Progenitor cell of endocrine pancreas (in vitro differentiated cells): ENCODE measurements at places on chromosomes 16 and 17.

- no peak for DNase-seq
Observed at GRCh38 chr16:47713225-47713595, 252.1 kb downstream of the PHKB start.

DNA sequence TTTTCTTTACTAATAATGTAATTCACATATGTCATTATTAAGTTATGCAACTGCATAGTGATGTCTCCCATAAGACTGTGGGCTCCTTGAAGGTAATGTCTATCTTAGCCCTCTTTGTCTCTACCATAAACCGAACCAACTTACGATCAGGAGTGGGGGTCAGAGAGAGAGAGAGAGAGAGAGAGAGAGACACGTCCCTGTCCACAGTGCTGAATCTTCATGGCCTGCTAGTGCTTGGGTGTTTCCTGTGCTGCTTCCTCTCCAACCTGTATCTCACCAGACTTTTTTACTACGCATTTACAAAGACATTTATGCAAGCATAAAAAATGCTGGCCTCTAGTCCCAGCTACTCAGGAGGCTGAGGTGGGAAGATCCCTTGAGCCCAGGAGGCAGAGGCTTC is 52.2 kb upstream of the HAPSTR1 start:
- DNase-seq: no peak

DNA sequence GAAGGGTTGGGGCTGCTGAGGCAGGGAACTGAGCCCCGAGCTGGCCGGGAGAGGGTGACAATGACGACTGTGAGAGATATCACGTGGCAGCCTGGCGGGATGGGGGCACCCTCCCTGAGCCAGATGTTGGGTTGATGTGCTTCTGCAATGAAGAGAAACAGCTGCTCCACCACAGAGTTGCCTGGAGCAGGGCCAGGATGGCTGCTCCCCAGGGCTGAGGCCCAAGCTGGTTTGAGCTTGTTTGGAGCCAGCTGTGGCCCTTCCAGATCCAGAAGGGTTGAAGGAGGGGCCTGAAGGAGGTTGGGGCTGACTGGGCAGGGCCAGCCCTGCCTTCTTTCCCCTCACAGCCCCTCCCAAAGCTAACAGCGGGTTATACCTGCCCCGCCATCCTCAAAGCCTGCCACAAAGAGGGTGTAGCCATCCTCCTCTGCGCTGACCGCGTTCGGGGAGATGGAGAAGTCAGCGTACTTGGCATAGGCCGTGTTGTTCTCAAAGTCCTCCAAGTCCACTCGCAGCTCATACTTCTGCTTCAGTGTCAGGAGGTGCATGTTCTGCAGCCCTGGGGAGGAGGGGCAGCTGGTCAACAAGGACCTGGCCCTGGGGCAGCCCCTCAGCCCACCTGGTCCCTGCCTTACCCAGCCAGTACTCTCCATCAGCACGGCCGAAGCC is 2.1 kb downstream of the MFAP4 start:
- no peak for DNase-seq

DNA sequence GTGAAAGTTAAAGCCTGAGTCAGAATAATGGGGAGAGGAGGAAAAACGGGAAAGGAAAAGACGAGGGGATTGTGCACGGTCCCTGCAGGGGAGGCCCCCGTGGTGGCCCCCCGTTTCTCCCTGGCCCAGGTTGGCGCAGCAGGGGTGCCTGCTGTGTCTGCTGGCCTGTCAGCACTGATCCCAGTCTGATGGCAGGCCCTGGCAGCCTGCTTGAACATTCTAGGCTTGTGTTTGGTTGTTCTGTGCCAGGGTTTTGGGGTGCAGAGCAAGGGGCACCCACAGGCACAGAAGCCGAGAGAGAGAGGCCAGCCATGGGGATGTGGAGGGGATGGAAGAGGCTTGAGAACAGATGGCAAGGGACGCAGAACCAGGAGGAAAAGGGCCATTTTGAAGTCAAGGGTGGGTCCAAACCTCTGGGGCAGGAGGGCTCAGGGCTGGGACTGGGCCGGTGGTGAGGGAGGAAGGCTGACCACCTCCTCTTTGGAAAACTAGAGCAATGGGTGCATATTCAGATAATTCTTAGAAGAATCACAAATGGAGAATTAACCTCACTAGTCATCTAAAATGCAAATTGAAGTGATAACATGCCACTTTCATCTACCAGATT is 35.9 kb downstream of the TBX4 start:
- DNase-seq: no peak

DNA sequence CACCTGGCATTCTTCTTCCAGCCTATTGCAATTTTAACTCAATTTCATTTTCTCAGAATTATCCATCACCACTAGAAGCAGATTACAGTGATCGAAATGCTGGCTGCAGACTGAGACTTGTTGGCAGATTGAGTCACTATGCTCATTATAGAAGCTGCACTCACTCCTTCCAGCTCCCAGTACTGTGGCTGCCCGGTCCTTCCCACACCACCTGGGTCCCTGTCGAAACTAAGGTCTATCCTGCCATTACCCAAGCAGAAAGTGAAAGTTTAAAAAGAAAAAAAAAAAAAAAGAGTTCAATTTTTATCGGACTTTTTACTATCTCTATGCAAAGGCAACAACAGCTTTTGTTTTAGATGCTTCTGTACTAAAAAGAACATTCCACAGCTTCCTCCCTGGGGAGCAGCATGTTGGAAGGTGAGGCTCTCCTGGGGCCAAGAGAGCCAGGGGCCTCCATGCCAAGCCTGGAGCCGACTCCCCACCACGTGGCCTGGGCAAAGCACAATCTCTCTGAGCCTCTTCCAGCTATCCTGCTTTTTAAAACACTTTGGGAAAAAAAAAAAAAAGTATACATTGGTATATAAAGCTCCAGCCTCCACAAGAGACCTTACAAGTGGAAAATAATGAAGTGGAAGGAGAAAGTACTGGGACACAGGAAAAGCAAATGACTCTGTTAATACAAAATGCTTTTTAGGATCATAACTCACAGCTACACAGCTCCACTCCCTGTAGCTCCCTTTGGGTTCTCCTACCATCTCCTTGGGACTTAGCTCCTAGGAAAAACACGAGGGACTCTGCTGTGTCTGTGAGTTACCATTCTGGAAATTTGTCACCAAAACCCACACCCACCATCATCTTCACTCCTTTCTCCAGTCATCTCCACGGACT is 77.8 kb downstream of the USP31 start:
- DNase-seq: no peak
